Stimulated activated CD8-positive, alpha-beta memory T cell treated with anti-CD3 and anti-CD28 coated beads, Interleukin-4, amount 100 ng/mL, for 4 hours (primary cell): ENCODE measurements at places on chromosomes 3 and 15.

DNA sequence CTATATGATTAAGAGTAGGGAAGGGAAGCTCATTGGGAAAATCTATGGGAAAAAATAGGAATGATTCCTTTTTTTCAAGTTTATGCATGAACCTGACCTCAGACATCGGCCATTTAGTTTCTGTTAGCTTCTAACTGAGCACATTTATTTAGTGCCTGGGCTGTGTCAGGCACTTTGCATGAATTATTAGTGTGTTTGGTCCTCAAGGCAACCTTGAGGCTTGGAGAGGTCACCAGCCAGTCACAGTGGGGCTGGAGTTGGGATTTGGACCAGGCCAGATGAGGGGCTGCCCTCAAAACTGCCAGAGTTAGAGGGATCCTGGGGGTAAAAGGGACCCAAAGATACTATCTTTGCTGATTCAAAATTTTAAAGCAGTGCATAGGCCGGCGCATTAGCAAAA lies 8.1 kb downstream of the SIAH2 start:
- DNase-seq = no peak

DNA sequence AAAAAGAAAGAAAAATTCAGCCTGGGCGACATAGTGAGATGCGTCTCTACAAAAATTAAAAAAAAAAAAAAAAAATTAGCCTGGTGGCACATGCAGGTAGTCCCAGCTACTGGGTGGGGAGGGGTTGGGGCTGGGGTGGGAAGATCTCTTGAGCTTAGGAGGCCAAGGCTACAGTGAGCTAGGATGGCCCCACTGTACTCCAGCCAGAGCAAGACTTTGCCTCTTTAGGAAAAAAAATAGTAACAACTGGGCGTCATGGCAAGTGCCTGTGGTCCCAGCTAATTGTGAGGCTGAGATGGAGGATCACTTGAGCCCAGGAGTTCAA lies 23.9 kb upstream of the PPP4R2 start:
- DNase-seq = no peak

GRCh38 chr15:30889196-30889595 lies 14.5 kb upstream of the FAN1 start:
- no peak for DNase-seq

DNA sequence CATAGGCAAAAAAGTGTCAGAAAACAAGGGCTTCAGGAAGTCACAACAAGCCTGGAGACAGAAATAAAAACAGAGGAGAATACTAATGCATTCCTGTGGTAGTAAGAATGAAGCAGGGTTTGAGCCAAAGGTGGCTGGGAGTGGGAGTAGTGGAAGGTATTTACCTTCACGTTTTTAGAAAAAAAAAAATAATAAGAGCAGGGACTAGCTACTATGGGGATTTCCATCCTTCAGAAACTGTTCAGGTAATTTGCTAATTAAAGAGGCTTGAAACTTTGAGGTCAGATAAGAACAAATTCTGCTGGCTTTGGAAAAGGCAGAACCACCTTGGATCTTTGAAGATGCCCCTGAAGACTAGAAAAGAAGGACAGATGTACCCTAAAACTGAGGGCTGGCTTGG lies 18.4 kb downstream of the ILDR1 start:
- DNase-seq = no peak

DNA sequence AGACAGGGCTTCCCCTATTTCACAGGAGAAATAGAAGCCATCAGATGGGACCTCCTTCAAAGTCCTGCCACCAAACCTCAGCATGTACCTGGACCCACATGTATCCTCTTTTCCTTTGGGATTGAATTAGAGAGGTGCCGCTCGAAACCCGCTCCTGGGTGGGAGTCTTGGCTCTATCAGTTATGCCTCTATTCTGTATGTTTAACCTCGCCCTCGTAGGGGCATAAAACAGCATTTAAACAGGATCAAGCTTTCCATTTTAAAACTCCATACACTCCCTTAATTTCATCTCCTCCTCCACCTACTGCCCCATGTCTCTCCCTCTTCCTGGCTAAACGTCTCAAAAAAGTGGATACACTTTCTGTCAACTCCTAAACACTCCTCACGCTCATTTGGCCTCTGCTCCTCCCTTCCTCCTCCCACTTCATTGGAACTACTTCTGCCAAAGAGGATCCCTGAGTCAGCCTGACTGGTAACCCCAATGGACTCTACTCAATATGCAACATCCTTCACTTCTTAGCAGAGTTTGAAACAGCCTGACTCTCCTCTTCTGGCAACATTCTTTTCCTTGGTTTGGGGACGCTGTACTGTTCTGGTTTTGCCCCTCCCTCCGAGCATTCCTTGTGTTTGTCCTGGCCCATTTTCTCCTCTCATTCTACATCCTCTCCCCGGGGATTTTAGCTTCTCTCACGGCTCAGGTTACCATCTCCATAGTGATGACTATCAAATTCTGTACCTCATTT lies 23.0 kb upstream of the MUC20 start:
- DNase-seq = no peak

DNA sequence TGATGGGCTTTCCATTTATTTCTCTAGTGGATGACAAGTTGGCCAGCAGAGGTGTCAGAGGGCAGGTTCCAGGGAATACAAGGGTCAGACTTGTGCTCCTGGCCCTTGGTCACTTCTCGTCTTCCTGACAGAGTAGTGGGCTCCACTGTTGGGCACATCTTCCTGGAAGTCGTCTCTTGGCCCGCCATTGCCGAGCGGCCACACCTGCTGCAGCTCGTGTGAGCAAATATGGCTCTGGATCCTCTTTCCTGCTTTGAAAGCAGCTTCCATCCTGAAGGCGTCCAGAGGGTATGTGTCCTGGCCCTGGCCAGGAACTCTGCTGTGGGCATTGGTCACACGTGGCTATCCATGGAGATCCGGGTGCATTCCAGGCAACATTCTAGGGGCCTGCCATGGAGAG lies 100.2 kb downstream of the SNRPN start:
- DNase-seq = no peak

- no peak for DNase-seq
Measured at GRCh38 chr15:89113296-89114024, 25.2 kb downstream of the ABHD2 start.
